ENCODE measurements at places on chromosomes 12 and 14.

DNA sequence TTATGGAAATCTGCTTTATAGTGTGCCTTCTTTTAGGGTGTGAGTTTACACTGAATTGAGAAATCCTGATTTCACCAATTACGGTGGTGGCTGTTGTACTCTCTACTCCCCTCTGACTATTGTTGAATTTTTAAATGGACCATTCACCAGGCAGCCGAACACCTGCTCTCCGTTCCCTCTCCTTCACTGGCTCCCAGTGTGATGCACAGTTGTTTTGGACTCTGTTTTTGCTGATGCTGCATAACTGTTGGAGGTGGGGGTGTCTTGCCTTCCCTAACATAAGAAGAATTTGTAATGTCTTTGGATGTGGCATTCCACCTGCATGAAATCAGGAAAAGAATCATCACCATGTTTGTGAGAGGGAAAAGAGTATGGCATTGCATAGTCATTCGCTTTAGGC is 341.2 kb downstream of the SNAPC1 start:
- DNase-seq = no peak

- no peak for DNase-seq
Measured at GRCh38 chr12:3515506-3515905, 24.5 kb downstream of the PRMT8 start.

- no peak for DNase-seq
Measured at GRCh38 chr14:30134936-30135335, 207.3 kb upstream of the PRKD1 start.

DNA sequence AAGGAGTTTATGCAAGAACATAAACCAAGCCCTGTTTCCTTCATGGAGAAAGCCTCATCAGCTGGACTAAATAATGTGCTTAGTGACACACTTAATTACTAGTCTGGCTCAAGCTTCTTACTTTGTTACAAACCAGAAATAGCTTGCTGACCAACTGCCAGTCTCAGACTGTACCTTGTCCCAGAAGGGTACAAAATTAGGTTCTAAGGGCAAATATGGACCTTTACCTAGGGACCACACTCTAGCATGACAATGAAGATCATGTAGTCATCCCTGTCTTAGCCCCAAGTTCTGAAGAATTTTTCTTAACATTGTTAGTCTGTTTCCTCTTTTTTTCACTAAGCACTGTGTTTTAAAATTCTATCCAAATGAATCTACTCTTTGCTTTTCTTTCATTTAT is 2.2 kb downstream of the AMN1 start:
- no peak for DNase-seq

DNA sequence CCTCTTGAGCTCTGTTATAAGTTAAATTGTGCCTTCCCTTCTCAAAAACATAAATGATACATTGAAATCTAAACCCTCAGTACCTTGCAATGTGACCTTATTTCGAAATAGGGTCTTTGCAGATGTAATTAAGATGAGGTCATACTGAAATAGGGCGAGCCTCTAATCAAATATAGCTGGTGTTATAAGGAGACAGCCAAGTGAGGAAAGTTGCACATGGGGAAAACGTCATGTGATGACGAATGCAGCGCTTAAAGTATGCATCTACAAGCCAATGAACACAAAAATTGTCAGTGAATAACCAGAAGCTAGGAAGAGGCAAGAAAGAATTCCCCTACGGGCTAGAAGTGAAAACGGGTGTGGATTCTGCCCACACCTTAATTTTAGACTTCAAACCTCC is 305.2 kb upstream of the FOXG1 start:
- no peak for DNase-seq

- DNase-seq = peak; percentile 27
Measured at GRCh38 chr12:104668274-104668718, 211.5 kb downstream of the CHST11 start.

- no peak for DNase-seq
Measured at GRCh38 chr12:57715786-57716185, 21.9 kb downstream of the OS9 start.

- no peak for DNase-seq
Measured at GRCh38 chr12:43675048-43675904, 83.3 kb downstream of the PUS7L start.

DNA sequence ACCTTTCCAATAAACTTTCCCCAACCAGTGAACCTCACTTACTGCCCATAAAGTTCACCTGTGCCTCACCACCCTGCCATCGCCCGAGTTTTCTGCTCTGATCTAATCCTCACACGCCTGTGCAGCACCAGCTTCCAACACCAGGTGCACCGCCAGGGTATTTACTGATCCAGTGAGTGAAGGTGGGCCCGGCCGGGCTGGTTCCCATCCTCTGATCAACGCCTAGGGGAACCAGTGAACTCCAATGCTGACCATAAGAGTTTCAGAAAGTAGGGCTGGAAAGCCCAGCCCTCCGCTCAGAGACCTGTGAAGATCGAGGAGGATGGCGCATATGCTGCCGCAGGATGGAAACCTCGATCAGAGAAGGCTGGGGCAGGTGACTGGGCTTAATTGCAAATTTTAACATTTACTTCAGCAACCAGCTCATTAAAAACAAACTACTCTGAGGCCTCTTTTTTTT is 685 bp upstream of the MYL6B start:
- DNase-seq = no peak

- no peak for DNase-seq
Measured at GRCh38 chr14:102140027-102140749, 491 bp downstream of the WDR20 start.

All from skin of body (tissue), 3 donors.